Fibroblast of skin of right biceps (primary cell): ENCODE measurements at places on chromosomes 3 and 15.

DNA sequence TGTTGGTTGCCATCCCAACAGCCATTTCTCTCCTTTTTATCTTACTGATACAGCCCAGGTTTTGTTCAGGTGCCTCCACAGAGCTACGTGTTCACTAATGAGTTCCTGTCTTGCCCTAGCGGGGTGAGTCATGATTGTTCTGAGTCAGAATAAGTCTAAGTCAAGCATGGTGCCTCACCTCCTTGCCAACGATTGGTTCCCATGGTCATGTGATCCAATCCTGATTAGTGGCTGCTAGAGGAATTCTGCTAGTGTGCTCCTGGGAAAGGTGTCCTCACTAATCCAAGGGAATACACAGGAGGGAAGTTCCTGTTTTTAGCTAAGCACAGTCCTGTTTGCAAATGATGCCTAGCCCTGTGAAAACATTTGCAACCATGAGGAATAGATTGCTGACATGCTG is 99.8 kb downstream of the NSUN3 start:
- peak; percentile 68 for DNase-seq

GRCh38 chr15:28117432-28117990 is 18.4 kb upstream of the OCA2 start:
- no peak for DNase-seq

GRCh38 chr15:77966540-77967234 is 110.8 kb downstream of the TBC1D2B start:
- peak; percentile 47 for DNase-seq

GRCh38 chr15:39669661-39670060 is 88.8 kb downstream of the THBS1 start:
- DNase-seq = no peak

- no peak for DNase-seq
Measured at GRCh38 chr15:99732751-99733267, 428 bp downstream of the LYSMD4 start.

DNA sequence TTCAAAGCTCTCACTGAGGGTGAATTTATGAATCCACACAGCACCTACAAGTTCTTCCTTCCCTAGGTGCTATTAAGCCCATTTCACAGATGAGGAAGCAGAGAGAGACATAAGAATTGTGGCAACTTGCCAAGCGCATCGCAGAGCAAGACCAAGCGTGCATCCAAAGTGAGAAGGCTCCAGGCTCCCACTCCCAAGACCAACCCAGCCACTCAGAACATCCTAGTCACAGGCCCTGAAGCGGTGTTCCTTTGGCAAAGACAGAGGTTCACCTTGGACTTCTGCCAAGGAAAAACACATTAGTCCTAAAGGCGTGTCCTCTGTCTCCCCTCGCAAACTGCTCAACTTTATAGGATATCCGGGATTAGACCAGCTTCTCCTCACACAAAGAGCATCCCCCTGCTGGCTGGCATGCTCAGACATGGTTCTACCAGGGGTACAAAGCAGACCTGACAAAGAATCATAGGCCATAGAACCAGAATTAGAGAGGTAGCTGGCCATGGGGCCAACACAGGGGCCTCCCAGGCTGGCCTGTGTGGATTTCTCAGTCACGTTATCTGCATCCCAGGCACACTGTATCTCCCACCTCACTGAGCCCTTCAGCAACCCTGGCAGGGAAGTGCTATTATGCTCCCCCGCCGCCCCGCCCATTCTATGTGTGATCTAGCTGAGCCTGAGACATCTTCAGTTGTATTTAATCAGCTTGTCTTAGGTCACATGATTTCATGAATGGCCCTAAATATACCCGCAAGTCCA is 160.2 kb downstream of the FOXP1 start:
- DNase-seq = peak; percentile 66

- DNase-seq = no peak
Measured at GRCh38 chr3:171481011-171481410, 20.8 kb upstream of the TNIK start.

DNA sequence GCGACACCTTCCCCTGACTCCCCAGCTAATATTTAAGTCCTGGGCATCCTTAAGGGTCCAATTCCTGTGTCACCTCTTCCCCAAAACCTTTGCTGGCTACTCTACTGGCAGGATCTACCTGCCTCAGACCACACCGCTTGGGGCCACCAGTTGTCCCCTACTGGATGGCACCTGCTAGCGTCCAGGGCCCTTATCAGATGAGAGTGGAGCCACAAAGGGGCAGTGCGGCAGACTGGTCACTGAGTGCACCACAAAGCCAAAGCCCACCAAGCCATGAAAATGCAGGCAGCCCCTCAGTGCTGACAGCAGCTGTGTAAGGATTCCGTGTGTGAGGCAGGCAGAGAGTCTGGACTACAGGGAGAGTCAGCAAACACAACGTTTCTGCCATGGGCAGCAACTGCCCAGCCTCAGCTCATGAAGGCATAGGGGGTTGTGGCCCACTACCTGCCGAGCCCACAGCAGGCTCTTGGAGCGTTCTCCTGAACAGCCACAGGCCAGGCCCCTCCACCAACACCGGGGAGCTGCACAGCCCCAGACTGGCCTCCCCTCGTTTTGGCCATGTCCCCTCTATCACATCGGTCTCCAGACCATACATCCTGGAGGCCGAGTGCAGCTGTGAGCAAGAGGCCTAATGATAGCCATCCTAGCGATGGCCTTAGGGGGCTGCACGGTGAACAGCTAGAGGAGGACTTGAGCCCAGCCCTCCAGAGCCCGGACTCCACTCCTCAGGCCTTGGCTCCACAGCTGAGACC is 32.3 kb downstream of the ALDH1L1 start:
- DNase-seq = no peak

DNA sequence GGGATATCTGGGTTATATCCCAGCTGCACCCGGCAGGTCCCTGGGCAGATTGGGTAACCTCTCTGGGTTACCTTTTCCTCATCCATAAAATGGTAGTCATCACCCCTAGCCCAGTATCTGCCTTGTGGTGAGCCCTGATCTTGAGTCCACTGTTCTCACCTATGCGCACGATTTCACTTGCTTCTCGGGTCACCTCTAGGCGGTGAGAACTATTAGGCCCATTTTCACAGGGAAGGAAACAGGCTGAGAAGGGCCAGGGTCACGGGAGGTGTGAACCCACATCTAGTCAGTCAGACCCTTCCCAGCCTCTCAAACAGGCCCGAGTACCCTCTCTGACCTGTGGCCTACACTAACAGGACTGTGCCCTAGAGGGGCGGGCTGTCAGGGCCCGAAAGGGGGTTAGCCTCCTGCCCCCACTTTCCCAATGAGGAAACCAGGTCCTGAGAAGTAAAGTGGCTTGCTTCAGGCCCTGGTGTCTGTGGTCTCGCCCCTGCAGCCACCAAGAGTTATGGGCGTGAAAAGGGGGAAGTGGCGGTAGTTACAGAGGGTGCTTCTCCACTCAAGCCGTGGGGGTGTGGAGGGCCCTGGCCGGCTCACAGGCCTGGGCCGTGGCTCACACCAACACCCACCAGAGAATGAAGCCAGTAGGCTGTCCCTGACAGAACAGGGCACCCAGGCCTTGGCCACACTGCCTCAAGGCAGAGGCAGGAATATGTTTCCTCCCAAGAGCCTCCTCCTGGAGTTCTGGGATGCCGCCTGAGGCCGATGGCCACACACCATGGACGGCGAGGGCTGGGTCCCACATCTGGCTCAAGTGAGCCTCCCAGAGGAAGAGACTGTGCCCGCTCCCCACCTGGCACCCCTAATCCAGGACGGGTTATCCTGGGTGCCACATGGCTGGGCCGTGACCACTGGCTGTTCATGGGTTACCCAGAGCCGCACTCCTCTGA is 19.5 kb downstream of the PSTPIP1 start:
- DNase-seq = no peak

GRCh38 chr3:115961380-115961779 is 338.1 kb downstream of the GAP43 start:
- DNase-seq = peak; percentile 3

DNA sequence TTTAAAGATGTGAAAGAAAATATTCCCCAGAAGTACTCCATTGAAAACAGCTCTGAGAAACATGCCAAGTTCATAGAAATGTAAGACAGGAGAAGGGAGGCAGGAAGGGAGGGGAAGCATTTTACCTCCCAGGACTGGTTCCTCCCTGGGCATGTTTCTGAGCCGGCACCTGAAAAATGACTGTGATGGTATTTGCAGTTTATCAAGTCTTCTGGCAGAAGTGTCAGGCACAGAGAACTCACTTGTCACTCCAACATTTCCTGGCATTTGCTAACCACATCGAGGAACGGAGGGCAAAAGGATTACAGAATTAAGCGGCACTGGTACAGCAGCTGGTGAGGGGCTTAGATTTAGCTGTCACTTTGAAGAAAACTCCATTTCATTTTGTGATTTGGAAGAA is 1054.0 kb downstream of the TUSC7 start:
- no peak for DNase-seq

DNA sequence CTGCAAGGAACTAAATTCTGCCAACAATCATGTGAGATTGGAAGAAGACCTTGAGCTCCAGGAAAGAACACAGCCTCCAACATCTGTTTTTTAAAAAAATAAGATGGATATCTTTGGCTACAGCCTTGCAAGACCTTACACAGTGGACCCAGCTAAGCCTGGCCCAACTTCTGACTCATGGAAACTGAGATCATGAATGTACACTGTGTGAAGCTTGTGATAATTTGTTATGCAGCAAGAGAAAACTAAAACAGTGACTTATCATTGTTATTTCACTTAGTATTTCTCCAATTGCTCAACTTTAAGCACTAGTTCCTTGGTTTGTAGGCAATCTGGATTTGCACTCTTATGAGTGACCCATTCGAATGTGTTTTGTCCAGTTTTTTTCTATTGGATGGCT is 29.3 kb downstream of the SHQ1 start:
- DNase-seq = peak; percentile 61

DNA sequence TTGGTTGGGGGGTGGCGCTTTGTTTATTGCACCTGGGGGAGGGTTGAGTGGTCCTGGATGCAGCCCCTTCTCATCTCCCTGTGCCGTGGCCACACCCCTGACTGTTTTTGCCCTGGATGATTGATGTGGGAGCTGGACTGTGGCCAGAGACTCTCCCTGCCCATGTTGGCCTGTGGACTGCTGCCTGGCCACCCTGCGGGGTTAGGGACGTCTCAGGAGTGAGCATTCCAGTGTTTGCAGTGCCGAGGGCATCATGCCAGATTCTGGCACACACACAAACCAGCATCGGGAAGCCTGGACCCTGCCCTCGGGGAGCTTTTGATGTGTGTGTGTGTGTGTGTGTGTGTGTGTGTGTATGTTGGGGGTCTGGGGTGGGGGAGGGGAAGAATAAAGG is 15.8 kb downstream of the APBA2 start:
- no peak for DNase-seq

DNA sequence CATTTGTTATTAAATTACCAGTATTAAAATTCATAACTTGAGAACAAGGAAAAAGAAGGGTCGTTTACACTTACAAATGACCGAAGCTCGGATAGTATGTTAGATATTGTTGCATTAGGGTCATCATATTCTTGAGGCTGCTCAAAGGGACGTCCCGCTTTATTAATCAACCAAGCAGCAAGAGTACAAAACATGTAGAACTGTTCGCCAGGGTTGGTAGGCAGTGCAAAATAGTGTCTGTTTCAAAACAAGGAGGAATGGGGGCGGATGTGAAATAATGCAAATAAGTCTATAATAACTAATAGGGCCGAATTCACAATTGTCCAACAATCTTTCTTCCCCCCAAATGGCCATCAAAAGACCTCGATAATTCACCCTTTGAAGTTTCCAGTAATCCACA is 2.9 kb downstream of the IFT57 start:
- DNase-seq = no peak

DNA sequence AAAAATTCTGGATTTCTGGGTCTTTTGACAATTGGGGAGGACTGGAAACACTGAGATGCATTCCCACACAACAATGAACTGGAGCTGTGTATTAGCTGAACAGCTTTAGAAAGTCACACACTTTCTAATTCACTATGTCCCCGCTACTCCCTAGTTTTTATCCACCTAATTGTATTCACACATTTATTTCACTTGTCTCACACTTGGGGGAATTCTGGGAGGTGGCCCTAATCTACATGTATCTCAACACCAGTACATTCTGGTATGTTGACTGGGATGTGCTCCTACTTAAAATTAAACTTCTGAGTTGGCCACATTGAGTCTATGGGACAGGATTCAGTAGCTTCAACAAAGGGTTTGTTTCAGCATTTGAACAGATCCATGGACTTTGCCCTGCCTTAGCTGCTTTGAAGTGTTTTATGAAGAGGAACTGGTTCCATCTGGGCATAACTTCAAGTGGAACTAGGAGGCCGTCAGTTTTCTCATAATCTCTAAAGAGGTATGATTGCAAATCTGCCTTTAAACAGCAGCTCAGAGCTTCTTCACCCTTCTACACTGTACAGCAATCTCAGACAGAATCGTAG is 106.5 kb upstream of the CMC1 start:
- no peak for DNase-seq

GRCh38 chr15:39299486-39300267 is 281.2 kb upstream of the THBS1 start:
- DNase-seq = peak; percentile 67

GRCh38 chr3:152365766-152366593 is 97.3 kb downstream of the MBNL1 start:
- peak; percentile 67 for DNase-seq

DNA sequence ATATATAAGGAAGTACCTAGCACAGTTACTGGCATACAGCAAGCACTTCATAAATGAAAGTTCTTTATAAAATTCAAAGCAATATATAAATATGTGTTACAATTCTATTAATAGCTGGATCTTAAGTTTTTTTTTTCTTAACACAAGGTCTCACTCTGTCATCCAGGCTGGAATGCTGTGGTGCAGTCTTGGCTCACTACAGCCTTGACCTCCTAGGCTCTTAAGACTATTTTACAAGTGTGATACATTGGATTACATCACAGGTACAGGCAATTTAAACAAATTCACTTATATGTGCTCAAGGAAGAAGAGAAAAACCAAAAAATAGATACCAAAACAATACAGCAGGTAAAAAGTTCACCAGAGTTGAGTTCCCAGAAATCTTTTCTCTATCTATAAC is 60.6 kb downstream of the ZNF280D start:
- DNase-seq = peak; percentile 55

DNA sequence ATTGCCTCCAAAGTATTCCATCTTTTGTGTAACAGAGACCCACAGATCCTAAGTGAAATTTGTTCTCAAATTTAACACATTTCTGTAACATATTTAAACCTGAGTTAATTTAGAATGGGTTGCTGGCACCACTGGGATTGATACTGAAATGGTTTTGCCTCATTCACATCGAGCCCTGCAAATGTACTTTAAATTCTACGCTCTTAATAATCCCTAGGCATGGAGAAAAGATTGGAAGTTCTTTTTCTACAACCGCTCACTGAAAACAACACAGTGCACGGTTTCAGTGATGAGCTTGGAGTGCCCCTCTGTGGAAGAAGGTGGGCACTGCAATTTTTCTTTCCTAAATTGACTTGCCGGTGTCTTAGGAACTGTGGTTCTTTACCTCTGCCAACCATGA is 109.9 kb upstream of the ATP11B start:
- DNase-seq = peak; percentile 59

DNA sequence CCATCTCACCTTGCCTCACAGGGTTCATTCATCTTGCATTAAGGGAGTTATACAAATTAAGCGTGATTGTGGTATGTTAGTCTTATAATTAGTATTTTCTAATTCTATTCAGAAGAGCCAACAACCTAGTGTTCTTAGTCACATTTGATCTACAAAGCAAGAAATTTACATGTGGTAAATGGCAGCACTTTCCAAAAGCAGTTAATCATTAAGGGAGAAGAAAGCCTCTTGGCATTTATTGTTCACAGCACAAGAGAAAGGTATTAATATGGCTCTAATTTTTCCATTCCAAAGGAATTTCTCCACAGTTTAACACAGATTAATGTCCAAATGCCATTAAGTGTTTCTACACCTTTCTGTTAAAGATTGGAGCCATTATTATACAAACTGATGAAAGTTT is 1077.1 kb downstream of the ZPLD1 start:
- no peak for DNase-seq

- DNase-seq = no peak
Measured at GRCh38 chr3:30700702-30701321, 94.4 kb downstream of the TGFBR2 start.
